Head of caudate nucleus (tissue), 42 donors: ENCODE measurements at places on chromosomes 12 and 14.

GRCh38 chr12:15721316-15722115, 67.7 kb downstream of the EPS8 start:
- DNase-seq: no peak

DNA sequence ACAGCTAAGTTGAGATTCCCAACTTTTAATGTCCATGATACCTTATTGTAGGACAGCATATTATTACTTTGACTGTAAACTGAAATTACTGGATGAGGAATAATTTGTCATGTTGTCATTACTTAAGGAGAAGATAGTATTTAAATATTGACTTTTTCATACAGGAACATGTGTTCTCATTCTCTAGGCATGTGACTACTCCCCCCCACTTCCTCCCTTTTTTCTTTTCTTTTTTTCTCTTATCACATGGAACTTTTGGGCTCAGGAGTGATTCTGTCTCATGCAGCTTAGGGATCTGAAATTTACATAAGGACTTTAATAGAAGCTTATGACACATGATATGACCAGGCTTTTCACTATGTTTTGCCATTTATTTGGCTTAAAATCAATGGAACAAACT, 127.7 kb upstream of the SLCO1C1 start:
- no peak for DNase-seq

DNA sequence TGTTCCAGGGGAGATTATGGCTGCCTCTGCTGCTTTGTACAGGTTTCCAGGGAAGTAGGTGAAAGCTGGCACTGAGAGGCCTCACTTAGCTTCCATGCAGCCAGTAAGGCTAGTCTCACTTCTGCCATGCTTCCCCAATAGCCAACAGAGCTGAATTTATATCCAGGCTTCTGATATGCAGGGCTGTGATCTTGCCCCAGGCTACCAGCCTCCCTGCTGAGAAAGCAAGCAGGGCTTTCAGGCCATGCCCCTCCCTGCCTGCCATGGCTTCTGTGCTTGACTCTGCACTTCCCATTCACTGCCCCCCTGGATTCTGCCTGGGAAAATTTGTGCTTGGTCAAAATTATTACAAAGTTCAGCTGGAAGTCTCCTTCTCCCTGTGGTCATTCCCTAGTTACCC, 302.1 kb upstream of the FBXO33 start:
- DNase-seq: no peak

DNA sequence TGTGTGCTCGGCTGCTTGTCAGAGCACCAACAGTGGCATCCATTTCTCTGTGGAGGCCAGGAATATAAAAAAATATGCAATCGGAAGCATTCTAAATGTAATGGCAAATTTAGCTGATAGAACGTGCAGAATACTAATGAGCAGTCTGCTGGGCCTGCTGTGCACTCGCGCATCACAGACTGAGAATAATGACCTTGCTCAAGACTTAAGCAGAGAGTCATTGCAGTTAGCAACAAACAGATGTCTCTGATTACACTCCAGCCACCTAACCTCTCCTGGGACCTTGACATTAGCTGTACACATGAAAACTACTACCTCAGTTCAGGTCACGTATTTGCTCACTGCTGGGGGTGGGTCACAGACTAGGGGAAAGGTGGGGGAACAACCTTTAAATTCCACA, 269.2 kb upstream of the DAAM1 start:
- DNase-seq: no peak

- DNase-seq: no peak
Measured at GRCh38 chr14:34211732-34212131, 250.3 kb downstream of the SPTSSA start.

DNA sequence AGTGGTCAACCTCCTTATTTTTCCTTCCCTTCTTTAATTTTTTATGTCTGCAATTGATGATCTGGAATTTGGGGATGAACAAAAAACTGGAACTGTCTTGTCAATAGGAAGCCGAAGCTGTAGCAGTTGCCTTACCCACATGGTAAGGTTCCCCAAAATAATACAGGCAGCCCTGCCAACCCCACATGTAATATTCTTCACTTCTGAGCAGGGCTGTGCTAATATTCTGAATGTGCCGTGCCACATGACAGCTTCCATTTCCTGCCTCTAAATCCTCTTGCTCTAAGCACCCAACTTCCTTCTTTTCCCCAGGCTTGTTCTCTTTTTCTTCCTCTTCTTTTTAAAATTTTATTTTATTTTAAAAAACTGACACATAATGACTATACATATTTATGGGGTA, 39.6 kb downstream of the GPATCH2L start:
- DNase-seq: no peak

DNA sequence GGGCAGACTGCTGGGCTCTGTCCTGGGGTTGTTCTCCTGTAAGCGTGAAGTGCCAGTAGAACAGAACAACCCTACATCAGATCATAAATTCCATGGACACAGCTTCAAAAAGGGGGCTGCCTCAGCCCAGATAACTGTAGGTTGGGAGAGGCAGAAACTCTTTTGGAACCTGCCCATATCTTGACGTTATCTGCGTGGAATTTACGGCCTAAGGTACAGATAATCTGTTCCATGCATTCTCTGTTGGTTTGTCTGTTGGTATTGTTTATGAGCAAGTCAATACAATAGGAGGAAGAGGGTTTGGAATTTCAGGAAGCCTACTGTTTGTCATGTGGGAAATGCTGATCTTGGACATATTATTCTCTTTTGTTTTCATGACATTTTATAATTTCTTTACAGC, 36.7 kb downstream of the SLC25A47 start:
- no peak for DNase-seq

GRCh38 chr14:101256266-101256665, 305.0 kb upstream of the DIO3 start:
- DNase-seq: no peak

- no peak for DNase-seq
Measured at GRCh38 chr12:123602651-123603195, 824 bp downstream of the DDX55 start.

DNA sequence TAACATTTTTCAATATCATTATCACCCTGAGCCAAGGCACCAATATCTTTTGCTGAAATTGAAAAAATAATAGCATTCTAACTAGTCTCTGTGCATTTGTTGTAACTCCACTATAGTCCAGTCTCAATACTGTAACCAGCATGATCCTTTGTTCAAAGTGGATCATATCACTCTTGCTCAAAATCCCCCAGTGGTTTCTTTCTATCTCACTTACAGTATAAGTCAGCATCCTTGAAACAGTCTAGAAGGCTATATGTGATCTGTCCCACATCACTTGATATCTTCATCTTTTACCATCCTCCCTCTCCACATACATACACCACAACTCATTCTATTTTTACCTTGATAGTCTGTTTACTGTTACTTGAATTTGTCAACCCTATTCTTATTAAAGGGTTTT, 435.7 kb downstream of the CCER1 start:
- DNase-seq: no peak

- DNase-seq: no peak
Measured at GRCh38 chr12:39824505-39825212, 205.1 kb upstream of the ABCD2 start.

DNA sequence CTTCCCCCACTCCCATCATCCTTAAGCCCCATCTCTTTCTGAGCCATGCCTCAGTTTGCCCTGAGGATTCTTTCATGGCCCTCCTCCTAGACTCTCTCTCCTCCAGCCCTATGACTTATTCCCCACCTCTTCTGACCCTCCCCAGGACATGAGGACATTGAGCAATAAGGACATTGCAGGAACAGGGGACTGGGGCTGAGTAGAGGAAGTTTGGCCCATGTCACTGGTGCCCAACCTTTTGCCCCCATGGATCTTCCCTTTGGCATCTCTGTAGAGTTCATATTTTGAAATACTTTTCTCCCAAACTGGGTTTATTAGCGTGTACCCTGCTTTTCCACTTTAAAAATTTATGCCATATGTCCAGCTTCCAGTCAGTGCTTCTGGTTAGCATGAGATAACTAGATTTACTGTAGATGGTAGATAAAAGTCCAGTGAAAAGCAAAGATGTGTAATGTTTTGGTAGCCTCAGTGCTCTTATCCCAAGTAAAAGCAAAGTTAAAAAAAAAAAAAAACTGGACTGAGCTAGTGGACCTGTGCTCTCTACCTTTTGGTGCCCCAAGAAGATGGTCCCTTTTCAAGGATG, 6.1 kb upstream of the LRP1-AS start:
- no peak for DNase-seq

DNA sequence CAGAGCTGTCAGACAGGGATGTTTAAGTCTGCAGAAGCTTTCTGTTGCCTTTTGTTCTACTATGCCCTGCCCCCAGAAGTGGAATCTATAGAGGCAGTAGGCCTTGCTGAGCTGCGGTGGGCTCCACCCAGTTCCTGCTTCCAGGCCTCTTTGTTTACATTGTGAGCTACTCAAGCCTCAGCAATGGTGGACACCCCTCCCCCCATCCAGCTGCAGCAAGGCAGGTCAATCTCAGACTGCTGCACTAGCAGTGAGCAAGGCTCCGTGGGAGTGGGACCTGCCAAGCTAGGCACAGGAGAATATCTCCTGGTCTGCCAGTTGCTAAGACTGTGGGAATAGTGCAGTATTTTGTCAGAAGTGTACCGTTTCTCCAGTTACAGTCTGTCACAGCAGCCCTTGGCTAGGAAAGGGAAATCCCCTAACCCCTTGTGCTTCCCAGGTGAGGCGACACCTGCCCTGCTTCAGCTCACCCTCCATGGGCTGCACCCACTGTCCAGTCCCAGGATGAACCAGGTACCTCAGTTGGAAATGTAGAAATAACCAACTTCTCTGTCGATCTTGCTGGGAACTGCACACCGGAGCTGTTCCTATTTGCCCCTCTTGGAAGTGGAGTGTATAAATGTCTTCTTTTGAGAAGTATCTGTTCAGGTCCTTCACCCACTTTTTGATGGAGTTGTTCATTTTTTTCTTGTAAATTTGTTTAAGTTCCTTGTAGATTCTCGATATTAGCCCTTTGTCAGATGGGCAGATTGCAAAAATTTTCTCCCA, 213.5 kb upstream of the SLC38A2 start:
- DNase-seq: no peak

DNA sequence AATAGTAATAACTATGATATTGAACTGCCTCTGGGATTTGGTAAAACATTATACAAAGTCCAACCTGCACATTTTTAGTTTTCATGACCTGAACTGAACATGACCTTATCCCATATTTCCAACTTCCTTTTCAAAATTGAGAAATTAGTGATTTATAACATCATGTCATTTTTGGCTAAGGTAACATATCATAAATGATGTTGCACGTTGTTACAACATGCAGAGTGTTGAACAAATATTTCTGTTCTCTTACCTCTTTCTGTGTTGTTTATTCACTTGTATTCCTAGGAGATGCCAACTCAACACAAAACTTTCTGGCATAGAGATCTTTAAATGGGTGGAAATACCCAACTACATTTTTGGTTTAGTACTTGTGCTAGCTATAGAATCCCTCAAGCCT, 496.0 kb downstream of the SLC6A15 start:
- no peak for DNase-seq

GRCh38 chr12:30010071-30011052, 226.6 kb upstream of the TMTC1 start:
- DNase-seq: no peak

DNA sequence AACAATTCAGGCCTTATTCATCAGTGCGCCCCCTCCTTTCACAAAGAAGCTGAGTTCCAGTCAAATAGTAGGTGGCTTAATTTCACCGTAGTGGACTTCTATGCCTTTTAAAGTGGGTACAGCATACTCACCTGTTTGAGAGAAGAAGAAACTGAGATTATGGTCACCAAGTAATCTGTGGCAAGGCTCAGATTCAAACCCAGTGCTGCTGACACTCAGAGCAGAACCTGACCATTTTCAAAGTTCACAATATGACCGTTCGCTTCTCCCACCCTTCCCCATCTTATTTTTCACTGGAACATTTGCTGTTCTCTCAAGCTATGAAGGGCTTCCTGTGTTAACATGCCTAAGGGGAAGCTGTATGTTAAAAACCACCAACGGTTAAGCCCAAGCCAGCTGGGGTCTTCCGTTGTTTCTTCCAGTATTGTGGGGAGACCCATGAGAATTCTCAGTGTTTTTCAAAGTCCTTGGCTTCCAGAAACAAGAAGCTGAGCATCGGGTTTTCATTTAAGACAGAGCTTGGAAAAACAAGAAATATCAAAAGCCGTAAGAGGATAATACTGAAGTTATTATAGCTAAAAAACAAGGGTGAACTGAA, 6.1 kb upstream of the PSMA6 start:
- no peak for DNase-seq

GRCh38 chr12:52208424-52209165, 16.8 kb upstream of the KRT80 start:
- no peak for DNase-seq

DNA sequence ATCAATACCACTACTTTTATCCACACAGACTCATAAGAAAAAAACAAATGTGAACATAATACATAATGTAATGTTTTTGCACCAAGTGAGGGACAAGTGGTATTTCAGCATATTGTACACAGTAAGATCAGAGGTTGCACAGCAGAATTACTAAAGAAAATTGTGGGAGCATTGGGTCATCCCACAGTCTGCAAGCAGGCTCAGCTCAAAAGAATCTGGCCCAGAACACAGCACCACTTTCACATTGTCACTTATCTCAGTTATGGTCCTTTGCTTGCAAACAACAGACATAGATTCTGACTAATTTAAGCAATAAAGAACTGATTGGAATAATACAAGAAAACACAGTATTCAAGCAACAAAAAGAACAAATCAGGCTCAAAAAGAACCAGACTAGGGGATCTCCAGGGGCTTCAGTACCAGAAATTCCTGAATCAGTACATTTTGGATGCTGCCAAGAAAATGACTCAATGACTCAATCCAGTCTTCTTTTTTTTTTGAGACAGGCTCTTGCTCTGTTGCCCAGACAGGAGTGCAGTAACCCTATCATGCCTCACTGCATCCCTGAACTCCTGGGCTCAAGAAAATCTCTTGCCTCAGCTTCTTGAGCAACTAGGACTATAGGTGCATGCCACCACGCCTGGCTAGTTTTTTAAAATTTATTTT, 42.9 kb upstream of the EEA1 start:
- no peak for DNase-seq

GRCh38 chr14:44910821-44911220, 50.9 kb downstream of the KLHL28 start:
- DNase-seq: no peak
